ENCODE measurements at places on chromosomes 3 and 15.

DNA sequence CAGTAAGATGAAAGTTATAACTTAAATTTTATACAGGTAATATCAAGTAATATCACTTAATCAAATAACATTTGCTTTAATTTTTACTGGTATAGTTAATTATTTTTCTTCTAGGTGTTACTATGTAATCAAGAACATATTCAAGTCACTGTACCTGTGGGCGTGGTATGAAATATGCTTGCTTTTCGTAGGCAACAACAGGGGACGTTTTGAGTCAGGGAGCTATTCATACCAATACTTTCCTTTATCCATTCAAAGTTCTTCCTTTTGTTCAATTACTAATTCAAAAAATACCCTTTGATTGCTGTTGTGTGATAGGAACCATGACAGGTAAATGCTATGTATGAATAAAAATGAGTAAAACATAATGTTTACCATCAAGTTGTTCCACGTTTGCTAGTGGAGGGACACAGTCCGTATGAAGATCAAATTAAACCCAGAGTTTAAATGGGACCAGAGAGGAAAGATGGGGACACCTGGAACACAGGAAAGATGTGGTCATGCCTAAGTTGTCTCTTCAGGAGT, 654.0 kb upstream of the KCNMB2 start:
- no peak for DNase-seq

GRCh38 chr15:41989573-41990242, 17.4 kb upstream of the EHD4 start:
- DNase-seq: peak; percentile 69

- no peak for DNase-seq
These were observed 52.8 kb downstream of the RHCG start for GRCh38 chr15:89443581-89443980.

DNA sequence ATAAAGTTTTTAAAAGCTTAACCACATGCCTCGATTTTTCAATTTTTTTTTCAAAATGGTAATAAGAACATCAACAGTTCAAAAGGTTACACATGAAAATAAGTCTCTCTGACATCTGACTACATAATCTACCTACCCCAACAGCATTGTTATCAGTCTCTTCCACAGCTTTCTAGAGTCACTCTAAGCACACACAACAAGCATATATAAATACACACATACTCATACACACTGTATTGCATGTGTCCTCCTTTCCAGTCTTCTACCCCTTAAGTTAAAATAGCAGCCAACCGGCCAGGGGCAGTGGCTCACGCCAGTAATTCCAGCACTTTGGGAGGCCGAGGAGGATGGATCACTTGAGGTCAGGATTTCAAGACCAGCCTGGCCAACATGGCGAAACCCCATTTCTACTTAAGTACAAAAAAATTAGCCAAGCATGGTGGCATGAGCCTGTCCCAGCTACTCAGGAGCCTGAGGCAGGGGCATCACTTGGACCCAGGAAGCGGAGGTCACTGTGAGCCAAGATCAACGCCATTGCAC, 12.2 kb downstream of the TBL1XR1 start:
- DNase-seq: no peak

DNA sequence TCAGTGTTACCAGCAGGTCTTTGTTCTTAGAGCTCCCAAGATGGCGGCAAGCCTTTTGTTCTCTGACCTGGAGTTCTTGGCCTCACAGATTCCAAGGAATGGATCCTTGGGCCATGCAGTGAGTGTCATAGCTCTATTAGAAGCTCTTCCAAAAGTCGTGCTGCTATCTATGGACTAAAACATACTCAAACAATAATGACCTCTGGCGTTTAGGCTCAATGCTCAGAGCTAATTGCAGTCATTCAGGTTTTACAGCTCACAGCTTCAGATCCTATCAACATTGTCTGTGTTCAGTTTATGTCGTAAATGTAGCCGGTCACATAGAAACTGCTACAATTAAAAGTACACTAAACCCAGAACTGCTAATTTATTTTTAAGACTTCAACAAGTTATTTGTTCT, 22.2 kb downstream of the CCRL2 start:
- DNase-seq: no peak
